ENCODE measurements at places on chromosomes 6 and 20.

DNA sequence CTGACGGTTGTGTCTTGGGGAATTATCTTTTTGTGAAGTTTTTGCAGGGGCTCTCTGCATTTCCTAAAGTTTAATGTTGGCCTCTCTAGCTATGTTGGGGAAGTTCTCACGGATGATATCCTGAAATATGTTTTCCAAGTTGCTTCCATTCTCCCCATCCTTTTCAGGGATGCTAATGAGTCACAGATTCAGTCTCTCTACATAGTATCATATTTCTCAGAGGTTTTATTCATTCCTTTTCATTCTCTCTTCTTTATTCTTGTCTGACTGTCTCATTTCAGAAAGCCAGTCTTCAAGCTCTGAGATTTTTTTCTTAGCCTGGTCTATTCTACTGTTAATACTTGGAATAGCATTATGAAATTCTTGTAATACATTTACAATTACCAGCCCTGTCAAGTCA, 61.3 kb downstream of the UNC5CL start:
- DNase-seq = no peak

GRCh38 chr6:30914854-30915590, 984 bp downstream of the VARS2 start:
- no peak for DNase-seq

GRCh38 chr20:35196313-35196712, 24.4 kb downstream of the PROCR start:
- DNase-seq = no peak

GRCh38 chr6:14166839-14167238, 49.3 kb downstream of the CD83 start:
- no peak for DNase-seq

DNA sequence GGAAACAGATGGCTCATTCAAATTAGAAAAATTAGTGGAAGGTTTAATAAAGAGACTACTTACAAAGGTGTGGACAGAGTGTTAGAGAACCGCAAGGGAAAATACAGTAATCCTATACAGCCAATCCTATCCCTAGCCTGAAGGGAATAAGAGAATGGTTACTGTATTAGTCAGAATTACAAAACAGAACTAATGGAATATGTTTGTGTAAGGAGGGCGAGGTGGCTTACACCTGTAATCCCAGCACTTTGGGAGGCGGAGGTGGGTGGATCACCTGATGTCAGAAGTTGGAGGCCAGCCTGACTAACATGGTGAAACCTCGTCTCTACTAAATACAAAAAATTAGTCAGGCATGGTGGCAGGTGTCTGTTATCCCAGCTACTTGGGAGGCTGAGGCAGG, 16.3 kb upstream of the TRPC4AP start:
- DNase-seq = no peak

- DNase-seq = peak; percentile 50
Measured at GRCh38 chr20:20452254-20452676, 84.4 kb downstream of the INSM1 start.

DNA sequence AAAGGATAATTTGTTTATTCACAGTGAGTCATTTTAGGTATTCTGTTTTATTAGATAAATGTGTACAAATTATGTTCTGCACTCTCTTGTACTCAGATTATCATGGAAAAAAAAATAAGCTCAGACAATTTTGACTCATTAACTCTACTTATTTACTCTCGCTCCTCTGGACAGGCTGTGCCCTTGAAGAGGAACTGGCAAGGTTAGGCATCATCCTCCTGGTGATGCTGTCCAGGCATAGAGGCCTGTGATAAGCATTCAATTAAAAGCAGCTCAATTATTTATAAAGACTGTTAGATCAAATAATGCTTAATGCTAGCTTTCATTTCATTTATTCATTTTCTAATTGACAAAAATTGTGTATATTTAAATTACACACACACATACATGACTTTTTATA, 518.5 kb downstream of the TENT5A start:
- DNase-seq = no peak

DNA sequence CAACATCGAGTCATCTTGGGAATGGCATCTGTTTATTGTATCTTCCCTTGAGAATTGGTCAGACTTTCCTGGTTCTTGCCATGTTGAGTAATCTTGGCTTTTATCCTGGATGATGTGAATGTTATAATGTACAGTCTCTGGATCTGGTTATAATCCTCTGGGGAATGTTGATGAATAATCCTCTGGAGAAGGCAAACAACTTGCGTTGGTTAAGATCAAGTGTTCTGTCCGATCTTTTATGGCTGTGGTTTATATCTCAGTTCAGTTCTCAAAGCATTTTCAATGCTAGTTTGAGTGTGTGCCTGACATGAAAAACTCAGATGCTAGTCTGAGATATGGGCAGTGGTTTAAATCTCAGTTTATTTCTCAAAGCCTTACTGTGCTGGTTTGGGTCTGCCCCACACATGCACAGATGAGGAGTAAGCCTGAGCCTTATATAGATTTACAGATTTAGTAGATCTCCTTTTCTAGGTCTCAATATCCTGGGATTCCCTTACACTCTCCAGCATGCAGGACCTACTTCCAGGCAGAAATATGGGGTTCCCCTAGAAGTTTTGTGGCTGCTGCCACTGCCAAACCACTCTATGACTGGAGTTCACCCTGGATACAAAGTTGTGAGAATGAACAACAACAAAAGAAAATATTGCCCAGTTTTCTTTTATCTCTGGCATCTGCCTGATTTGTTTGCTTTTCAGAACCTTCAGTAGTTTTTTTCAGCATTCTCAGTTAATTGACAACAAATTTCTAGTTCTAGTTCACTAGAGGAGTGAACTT, 191.8 kb upstream of the MAN1A1 start:
- no peak for DNase-seq

DNA sequence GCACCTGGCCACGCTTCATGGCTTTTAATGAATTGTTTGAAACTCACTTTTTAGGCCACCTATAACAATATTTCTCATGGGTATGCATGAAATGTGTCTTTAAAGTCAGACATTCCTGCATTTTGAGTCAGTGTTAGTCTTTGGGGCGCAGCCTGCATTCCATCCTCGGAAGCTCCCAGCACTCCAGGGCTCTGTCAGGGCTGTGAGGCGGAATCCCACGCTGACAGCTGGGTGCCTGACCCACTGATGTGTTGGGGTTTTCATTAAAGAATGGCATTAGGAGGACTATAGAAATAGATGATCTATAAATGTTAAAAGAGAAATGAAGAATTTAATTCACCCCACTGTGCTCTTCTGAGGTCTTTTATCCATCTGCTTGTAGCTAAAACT, 16.2 kb upstream of the CLDN20 start:
- no peak for DNase-seq

DNA sequence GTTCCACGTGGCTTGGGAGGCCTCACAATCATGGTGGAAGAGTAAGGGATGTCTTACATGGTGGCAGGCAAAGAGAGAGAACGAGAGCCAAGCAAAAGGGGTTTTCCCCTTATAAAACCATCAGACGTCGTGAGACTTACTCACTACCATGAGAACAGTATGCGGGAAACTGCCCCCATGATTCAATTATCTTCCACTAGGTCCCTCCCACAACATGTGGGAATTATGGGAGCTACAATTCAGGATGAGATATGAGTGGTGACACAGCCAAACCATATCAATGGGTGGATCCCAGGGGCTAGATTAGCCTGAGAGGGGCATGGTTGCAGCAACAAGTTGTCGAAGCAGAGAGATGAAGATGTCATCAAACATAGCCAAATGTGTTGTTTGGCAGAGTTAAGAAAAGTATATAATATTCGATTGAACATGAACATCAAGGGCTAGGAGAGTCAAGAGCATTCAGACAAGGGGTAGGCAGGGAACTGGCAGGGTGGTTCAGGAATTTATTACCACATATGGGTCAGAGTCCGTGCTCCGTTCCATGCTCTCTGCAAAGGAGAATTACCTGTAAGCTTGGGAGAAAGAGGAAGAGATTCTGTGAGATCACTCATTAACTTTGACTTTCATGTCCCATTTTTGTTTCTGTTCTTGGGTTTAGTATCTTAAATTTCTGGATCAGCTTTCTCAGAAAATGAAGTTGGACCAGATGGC, 98.8 kb downstream of the CCDC170 start:
- no peak for DNase-seq

DNA sequence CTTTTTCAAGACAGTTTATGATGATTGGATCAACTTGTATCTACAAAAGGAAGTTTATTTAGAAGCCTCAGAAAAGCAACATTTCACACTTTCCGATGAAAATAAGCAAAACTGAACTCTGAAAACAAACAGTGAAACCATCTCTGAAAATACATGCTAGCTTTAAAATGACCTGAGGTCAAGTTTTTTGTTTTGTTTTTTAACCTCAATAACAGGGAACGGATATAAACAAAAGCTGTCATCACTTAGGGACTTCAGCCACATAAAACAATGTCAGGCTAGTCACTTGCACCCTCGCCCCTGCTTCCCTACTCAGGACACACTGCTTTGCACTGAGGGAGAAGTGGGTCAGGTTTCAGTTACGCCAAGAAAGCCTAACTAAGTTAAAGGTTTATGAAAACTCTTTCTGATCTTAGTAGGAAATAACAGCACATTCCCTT, 11.6 kb downstream of the BACH2 start:
- no peak for DNase-seq

- no peak for DNase-seq
Measured at GRCh38 chr6:53347250-53347920, 1.4 kb downstream of the ELOVL5 start.

All from NCI-H2107 (cell line).